ENCODE measurements at places on chromosomes 3 and 15.

- DNase-seq: peak; percentile 97
Observed at GRCh38 chr15:40928821-40929659, at the start of gene DLL4. Gene DLL4 (plus strand): TSS chr15:40929340. CDS start chr15:40929669, 329 bp downstream.

DNA sequence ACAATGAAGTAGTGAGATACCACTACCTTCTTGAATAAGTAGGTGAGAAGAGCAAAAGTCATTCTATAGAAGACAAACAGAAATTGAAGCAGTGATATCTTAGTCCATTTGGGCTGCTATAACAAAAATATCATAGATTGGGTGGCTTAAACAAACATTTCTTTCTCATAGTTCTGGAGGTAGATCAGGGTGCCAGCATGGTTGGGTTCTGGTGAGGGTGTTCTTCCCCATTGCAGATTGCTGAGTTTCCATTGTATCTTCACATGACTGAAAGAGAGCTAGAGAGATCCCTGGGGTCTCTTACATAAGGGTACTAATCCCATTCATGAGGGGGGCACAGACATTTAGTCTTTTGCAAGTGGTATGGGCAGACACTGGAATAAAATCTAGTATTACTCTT is 32.9 kb upstream of the IFT57 start:
- DNase-seq: no peak

GRCh38 chr3:66038384-66038725 is 363 bp downstream of the MAGI1 start:
- DNase-seq: no peak

GRCh38 chr3:192215-192929 is 4.2 kb upstream of the CHL1 start:
- no peak for DNase-seq

DNA sequence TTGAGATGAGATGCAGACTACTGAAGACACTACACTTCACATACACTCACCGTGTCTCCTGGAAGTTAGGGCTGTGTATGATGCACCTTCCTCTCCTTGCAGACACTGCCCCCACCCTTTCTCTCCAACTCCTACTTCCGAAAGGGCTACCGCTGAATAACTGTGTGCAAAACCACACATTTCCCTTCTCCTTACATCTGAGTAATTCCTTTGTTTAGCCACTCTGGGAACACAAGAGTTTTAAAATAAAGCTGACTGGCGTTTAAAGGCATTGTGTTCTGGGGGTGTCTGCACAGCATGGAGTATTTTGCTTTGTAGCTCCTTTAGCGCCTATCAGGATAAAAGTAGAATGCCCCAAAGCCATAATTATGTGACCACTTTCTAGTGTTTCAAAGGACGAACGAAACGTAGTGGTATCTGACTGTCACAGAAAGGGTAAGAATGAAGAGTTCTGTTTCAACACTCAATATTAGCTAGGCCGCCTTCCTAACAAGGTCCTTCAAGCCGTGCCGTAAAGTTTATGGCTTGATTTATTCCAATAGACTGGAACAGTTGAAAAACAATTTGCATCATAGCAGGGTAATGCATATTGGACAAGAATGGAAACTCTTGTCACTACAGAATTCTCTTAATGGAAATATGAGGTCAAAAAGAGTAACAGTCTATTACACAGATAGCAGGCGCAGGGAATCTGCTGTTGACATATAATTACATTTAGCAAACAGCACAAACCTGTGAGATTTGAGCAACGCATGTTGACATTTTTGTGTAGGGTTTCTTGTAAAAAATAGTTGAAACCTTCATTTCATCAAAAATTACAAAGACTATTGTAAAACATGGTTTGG is 619.9 kb downstream of the FOXP1 start:
- DNase-seq: peak; percentile 41

- DNase-seq: no peak
Observed at GRCh38 chr3:72739531-72740466, 108.4 kb downstream of the SHQ1 start.

GRCh38 chr15:101326462-101327146 is 31.6 kb upstream of the SNRPA1 start:
- DNase-seq: no peak

Measured in dermis blood vessel endothelial cell (primary cell).